ENCODE measurements at places on chromosomes 2 and 18.

DNA sequence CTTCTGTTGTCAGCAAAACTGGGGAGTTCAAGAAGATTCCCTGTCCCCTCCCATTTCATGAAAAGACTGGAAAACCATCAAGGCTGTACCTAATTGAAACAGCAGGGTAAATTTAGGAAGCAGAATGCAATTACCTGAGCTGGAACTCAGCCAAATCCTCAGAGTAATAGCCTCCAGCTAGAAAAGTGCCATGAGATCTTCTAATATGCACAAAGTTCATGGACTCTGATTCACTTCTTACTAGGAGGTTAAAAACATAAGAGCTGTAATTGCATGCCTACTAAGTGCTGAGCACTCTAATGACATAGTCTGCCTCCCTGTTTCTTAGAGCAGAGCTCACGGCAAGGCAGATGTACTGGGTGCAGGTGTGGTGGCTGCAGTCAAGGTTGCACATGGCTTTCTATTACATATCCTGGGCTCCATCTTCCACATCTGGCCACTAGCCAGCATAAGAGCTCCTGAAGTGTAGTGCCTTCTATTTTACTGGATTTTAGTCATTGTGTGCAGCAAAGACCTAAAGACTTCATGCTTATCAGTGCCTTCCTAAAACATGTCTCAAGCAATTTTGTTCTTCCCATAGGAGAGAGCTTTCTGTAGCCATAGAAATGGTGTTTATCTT is 341.7 kb downstream of the PTPRM start:
- no peak for DNase-seq

GRCh38 chr2:43170405-43171105 is 55.9 kb downstream of the ZFP36L2 start:
- no peak for DNase-seq

GRCh38 chr2:170321526-170321925 is 143.6 kb downstream of the MYO3B start:
- no peak for DNase-seq

DNA sequence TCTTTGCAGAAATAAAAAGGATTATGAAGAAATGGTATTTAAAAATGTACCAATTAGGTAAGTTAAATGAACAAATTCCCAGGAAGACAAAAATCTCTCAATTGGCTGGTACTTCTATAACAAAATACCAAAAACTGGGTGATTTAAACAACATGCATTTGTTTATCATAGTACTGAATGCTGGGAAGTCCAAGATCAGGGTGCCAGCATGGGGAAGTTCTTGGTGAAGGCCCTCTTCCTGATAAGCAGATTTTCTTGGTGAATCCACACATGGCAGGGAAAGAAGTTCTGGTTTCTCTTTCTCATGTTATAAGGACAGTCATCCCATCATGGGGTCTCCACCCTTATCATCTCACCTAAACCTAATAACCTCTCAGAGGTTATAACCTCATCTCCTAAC is 271.6 kb upstream of the SETBP1 start:
- DNase-seq, result no peak

- no peak for DNase-seq
Measured at GRCh38 chr18:47944972-47945852, 14.8 kb upstream of the SMAD2 start.

DNA sequence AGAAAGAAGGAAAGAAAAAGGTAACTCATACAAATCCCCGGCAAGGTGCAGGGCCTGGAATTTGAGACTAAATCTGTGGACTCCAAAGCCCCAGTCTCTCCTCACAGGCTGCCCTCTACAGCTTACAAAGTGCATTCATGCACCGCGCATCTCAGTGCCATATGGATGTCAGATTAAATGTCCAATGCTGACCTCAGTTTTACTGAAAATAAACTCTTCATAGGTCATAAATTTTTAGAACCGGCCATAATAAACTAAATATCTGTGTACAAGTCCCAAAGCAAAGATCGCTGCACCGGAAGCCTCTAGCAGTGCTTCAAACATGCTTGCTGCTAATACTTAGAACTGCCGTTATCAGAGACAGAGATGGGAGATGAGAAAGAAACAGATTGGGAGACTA is 17.7 kb downstream of the ST6GAL2 start:
- DNase-seq, result no peak

- no peak for DNase-seq
Measured at GRCh38 chr18:37871561-37871960, 306.0 kb upstream of the CELF4 start.

DNA sequence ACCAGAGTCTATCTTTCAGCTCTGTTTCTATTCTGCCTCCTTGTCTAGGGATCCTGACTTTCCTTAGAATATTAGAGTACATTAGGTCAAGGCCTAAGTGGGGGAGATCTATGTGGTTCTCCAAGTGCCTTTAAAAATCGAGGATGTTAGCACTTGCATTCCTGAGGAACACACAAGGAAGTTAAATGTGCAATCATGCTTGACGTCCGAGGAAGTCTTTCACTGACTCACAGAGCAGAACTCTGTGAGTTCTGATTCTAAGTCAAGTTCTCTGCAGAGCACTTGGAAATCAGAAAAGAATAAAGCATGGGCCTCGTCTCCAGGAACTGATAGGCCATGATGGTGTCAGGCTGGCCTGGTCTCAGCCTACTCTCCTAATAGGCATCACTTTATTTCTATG is 17.2 kb downstream of the FHOD3 start:
- DNase-seq, result no peak

- DNase-seq, result no peak
Measured at GRCh38 chr2:60735496-60736250, 20.4 kb upstream of the PAPOLG start.

DNA sequence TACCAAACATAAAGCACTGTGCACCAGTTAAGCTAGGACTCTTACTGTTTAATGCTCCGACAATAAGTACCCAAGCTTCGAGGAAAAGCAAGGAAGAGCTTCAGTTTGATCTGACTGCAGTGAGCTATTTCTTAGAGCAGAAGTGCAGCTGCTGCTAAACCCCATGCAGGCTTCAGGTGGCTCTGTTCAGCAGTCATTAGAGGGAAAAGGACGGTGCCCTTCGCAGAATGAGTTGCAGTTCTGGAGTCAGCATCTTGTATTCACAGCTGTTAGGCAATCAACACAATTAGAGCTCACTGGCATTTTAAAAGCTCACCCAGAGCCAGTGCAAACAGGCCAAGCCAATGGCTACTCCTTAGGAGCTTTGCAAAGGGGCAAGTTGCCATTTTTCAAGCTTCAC is 1.5 kb upstream of the CERKL start:
- DNase-seq, result no peak

DNA sequence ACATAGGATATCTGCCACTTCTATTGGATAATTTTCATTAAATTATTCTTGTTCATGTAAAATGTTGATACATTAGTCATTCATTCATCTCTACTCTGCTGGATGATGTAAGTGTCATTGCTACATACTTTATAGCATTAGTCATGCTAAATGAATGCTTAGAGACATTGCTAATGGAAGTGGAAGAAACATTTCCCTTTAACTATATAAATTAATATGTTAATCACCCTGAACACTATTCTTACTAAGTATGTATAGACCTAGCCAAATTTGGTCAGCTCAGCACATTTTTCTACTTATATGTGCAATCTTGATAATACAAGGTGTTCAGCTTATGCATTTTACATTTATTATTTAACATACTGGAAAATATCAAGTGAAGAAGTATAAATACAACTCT is 160.2 kb downstream of the DPP4 start:
- no peak for DNase-seq

DNA sequence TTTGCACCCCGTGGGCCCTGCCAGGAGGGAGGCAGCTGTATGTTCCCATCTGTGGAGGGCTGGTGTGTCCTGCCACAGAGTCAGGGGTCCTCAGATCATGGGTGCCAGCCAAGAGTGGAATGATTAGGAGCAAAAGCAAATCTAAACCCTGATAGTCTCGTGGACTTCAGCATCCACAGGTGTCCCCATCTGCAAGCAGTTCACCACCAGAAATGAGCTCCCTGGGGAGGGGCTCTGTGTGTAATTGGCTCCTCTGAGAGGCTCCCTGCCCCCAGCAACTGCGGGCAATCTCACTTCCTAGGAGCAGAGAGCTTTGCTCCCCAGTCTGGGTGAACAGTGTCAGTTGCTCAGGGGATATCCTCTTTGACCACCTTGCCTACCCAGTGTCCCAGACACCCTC is 78.1 kb downstream of the HNRNPLL start:
- DNase-seq, result no peak

GRCh38 chr18:62792016-62792415 is 76.7 kb downstream of the PHLPP1 start:
- DNase-seq, result no peak

DNA sequence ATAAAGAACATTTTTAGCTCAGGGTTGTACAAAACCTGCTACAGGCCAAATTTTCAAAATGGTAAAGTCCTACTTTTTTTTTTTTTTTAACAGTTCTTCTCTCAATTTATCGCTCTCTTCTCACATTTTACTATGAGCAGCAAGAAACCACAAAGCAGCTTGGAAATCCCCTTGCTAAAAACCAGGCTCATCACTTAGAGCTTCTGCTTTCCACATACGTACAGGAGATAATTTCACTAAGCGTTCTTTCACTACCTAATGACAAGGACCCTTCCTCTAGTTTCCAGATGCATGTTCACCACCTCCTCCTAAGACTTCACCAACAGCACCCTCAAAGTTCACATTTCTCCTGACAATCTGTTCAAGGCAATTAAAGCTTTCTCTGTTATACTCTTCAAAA is 294.9 kb upstream of the CYRIA start:
- DNase-seq, result no peak

GRCh38 chr2:107258531-107259407 is 372.8 kb upstream of the ST6GAL2 start:
- DNase-seq, result no peak

DNA sequence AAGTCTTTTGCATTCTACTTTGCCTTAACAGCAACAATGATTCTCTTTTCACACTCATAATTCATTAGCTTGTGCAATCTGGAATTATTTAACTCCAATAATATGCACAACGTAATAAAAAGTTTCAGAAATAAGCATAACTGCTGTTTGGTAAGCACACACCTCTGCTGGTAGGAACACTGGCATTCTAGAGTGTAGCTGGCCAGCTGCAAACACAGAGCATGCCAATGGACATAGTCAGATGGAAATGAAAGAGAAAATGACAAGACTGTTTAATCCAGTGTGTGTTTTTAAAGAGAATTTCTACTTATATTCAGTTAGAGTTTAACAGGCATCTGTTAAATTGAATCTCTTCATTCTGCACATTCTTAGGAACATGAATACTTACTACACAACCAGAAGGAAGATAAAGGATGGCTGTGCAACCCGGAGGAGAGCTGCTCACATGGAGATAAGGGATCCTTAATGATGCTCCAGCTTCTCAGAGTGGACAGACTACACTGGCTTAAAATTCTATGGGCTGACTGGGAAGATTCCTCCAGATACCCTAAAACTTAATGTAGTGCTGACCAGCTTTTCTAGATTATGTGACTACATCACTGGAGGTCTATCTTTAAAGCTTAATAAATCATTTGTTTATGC is 94.6 kb upstream of the CHAC2 start:
- no peak for DNase-seq

DNA sequence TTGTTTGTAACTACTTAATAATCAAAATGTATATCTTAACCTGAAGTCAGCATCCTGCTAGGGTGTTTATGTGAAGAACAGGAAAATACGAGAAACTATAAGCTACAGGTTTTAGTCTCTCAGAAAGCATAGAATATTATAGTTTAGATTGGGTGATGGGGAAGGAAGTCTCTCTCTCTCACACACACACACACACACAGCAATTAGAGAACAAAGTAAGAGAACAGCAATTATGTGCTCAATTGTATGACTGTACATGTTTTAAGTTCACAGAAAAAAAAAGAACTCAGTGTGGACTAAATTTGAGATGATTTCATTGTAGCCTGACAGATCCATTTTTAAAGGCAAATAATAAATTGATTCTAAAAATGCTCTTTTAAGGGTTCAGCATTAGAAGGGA is 94.3 kb upstream of the ZNF516 start:
- no peak for DNase-seq

- no peak for DNase-seq
Measured at GRCh38 chr2:26674771-26675170, 17.8 kb upstream of the KCNK3 start.

DNA sequence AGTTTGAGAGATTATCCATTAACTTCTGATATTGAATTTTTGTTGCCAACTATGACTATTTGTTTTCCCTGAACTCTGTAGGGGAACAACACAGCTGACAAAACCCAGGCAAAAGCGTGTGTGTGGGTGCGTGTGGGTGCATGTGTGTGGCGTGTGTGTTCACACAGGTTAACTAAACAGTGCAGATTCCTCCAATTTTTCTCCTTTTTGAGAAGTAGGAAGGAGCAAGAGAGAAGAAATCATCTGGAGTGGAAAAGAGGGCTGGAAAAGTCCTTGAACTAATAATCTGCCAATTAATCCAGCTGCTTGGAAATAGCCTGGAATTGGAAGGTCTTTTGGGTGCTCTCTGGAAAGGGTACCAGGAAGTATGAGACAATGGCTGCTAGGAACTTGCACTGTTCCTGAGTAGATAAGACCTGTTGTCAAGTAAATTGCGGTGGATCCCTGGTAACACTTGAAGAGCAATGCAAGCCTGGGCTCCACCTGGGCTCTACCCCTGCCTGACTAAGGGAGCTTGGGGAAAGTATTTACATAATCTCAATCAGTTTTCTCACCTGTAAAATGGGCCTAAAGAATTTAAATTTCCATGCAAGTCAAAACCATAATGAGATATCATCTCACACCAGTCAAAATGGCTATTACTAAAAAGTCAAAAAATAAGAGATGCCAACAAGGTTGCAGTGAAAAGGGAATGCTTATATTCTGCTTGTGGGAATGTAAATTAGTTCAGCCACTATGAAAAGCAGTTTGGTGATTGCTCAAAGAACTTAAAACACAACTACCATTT is 40.5 kb upstream of the IL1R1 start:
- DNase-seq, result no peak

DNA sequence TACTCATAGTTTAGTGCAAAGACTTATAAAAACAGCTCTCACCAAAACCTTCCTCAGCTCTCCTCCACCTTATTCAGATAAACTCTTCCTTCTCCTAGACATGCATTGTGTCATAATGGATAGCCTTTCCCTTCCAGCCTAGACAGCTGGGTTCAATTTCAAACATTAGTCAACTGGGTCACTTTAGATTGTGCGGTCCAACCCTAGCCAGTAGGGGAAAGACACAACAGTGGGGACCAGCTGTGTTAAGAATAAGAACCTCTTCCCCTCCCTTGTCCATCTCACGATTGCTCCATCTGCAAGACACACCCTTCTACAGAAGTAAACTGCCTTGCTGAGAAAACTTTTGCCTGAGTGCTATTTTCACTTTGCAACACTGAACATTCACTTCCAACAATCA is 8.5 kb downstream of the PRPF40A start:
- no peak for DNase-seq

- DNase-seq, result no peak
Measured at GRCh38 chr18:6875749-6876148, 146.2 kb downstream of the ARHGAP28 start.

GRCh38 chr18:76920974-76921373 is 98.6 kb downstream of the ZNF236 start:
- DNase-seq, result no peak

DNA sequence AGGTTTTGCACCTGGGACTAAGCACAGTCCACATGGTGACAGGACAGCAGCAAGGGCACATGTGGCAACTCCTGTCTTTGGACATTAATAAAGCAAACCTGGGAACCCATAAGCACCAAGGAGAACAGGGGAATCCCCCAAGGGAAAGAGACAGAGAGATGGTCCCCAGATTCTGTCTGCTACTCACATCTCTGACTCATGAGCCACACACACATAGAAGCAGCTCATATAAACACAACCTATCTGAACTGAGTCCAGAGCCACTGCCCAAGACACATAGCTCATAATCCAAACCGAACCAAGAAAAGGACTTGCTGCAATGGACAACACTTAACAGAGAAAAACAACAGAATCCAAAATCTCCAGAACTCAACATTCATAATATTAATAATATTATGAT is 82.5 kb downstream of the OSBPL1A start:
- no peak for DNase-seq

All from CD4-positive, alpha-beta T cell treated with Interleukin-1 beta for 1 hour (primary cell).